ENCODE measurements at places on chromosomes 7 and 10. TPM values are rescaled to one million over a fixed set of nuclear protein-coding genes. Genes with fewer than 3 reads are reported as not detected.

The MASTL gene
- total RNA-seq, result 6.4 TPM

The PPP1R17 gene
- not detected for total RNA-seq

The ATP5F1C gene
- 170 TPM for total RNA-seq

The PLEKHA1 gene
- 9.5 TPM for total RNA-seq

The NPFFR1 gene
- total RNA-seq, result not detected

The PLEKHS1 gene
- total RNA-seq, result not detected

The CLCN1 gene
- under 0.01 TPM for total RNA-seq

The ADAP1 gene
- 2.3 TPM for total RNA-seq

The PTF1A gene
- not detected for total RNA-seq

The COL26A1 gene
- not detected for total RNA-seq

The HUS1 gene
- 9.8 TPM for total RNA-seq

The EGR2 gene
- 2.1 TPM for total RNA-seq

The FRMPD2 gene
- total RNA-seq, result not detected
